ENCODE measurements at places on chromosomes 11 and 22. TPM values are rescaled to one million over a fixed set of nuclear protein-coding genes. Genes with fewer than 3 reads are reported as not detected.

The KDM4E gene
- total RNA-seq, result not detected

The TENM4 gene
- 0.21 TPM for total RNA-seq

The CRACR2B gene
- 26.5 TPM for total RNA-seq

The KCNQ1 gene
- total RNA-seq, result 0.32 TPM

The PNPLA5 gene
- total RNA-seq, result not detected

The OR2D2 gene
- total RNA-seq, result not detected

The APOA4 gene
- not detected for total RNA-seq

The PLAAT3 gene
- 83.5 TPM for total RNA-seq

The SMTNL1 gene
- 0.21 TPM for total RNA-seq

The OR10A6 gene
- not detected for total RNA-seq

The DERL3 gene
- total RNA-seq, result 1.5 TPM

The RAPSN gene
- 321 TPM for total RNA-seq

The DBX1 gene
- total RNA-seq, result not detected

The FAM111B gene
- 1.7 TPM for total RNA-seq

The SYNGR1 gene
- 4.9 TPM for total RNA-seq

The BTG4 gene
- not detected for total RNA-seq

The RIMBP3C gene
- 0.42 TPM for total RNA-seq

The FAM181B gene
- total RNA-seq, result not detected

The VWA5A gene
- 12.3 TPM for total RNA-seq

The GGT1 gene
- total RNA-seq, result 2.4 TPM

The FAT3 gene
- total RNA-seq, result 1.0 TPM

The BTBD18 gene
- not detected for total RNA-seq

The CCDC15 gene
- 1.8 TPM for total RNA-seq

The IL17REL gene
- not detected for total RNA-seq

The NLRP14 gene
- not detected for total RNA-seq

The HSPB2 gene
- total RNA-seq, result 14.6 TPM

The MCHR1 gene
- 0.94 TPM for total RNA-seq

The ARHGAP8 gene
- 1.9 TPM for total RNA-seq

The GRIA4 gene
- total RNA-seq, result not detected

The OR52H1 gene
- not detected for total RNA-seq

The TRIM51 gene
- not detected for total RNA-seq

Measured in myocyte (in vitro differentiated cells).